Type B pancreatic cell (in vitro differentiated cells): ENCODE measurements at places on chromosomes 4 and X. TPM values are rescaled to one million over a fixed set of nuclear protein-coding genes. Genes with fewer than 3 reads are reported as not detected.

DNA sequence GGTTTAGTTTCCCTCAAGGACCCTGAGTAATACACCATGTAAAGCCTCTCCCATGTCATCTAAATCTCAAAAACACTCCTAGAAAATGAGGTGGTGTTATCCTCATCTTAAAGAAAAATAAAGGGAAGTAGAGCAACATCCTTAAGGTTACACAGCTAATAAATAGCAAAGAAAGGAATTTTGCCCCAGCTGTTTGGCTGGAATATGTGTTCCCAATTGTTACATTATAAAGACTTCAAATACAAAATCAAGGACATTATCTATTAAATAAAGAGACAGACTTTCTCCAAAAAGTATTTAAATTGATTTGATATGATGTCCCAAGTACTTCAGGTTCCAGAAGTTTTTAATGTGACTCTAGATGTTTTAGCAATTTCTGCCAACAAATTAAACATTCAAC is 57.9 kb upstream of the IL15 start:
- no peaks in the 10 kb centered on the region for H3K27me3 ChIP-seq
- no peak for DNase-seq
- no peaks in the 10 kb centered on the region for H3K4me1 ChIP-seq
- H3K4me3 ChIP-seq = no peak overlapping the region

DNA sequence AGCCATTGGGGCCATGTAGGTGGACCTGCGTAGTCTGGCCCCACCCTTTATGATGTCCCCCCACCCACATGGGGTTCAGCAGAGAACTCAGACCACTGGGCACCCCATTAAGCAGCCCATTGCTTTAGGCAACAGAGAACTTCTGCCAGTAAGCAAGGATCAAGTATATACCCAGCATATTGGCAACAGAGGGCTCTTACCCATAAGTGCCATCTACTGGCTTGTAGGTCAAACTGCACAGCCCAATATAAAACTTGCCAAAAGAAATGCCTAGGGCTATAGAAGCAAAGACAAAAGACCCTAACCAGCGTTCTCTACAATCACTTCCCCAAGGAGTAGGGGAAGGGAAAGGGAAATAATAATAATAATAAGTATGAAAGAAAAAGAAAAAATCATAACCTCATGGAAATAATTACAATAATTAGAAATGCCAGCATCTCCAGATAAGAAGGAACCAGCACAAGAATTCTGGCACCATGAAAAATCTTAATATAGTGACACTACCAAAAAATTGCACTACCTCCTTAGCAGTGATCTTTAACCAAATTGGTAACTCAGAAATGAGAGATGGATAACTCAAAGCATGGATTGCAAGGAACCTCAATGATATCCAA is 1090.7 kb downstream of the FAT4 start:
- no peaks in the 10 kb centered on the region for H3K27me3 ChIP-seq
- H3K4me1 ChIP-seq = no peaks in the 10 kb centered on the region
- no peak for DNase-seq
- H3K4me3 ChIP-seq = no peak overlapping the region
- no peak overlapping the region for H3K27ac ChIP-seq

DNA sequence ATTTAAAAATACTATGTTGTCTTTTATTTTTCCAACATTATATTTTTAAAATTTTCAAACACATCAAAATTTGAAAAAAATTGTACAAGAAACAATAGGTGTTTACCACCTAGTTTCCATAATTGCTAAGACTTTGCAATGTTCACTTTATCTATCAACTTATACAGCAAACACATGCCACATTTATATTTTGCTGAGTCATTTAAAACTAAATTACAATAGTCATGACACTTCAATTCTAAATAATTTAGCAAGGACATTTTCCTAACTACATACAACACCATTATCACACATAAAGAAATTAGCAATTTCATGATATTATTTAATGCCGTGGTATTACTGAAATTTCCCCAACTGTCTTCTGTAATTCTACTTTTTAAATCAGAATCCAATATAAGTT is 600.4 kb upstream of the CPXCR1 start:
- no peaks in the 10 kb centered on the region for H3K36me3 ChIP-seq
- H3K4me3 ChIP-seq = no peak overlapping the region
- H3K27me3 ChIP-seq = no peaks in the 10 kb centered on the region
- DNase-seq = no peak
- no peak overlapping the region for H3K27ac ChIP-seq

The USP26 gene
- not detected in 2 replicates for total RNA-seq

The GPC4 gene
- total RNA-seq = 20.9 and 69.0 TPM in 2 replicates
